ENCODE measurements at places on chromosomes 6 and 20.

DNA sequence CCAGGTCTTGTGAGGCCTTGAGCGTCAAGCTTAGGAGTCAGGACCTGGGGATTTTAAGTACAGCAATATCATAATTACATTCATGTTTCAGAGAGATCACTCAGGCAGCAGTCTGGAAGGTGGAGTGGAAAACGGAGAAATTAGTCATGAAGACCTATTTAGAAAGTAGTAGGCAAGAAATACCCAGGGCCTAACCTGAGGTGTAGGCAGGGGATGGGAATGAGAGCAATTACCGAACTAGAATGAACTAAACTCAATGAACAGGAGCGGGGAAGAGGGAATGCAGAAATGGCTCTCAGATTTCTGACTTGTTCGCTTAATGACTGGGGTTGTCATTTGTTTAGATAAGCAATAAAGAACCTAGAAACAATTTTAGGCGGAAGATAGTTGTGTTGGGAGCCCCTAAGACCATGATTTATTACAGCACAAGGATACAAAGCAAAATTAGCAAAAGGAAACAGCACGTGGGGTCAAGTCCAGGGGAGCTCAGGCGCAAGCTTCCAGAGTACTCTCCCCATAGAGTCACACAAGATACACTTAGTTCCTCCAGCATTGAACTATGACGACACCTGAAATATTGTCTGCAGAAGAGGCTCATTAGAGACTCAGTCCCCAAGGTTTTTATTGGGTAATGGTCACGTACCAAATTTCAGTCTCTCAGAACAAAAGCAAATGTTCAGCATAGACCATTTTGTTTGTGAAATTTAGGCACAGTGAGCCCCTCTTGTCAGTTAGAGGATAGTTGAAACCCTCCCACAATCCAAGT is 178.8 kb upstream of the AKAP12 start:
- DNase-seq = no peak

DNA sequence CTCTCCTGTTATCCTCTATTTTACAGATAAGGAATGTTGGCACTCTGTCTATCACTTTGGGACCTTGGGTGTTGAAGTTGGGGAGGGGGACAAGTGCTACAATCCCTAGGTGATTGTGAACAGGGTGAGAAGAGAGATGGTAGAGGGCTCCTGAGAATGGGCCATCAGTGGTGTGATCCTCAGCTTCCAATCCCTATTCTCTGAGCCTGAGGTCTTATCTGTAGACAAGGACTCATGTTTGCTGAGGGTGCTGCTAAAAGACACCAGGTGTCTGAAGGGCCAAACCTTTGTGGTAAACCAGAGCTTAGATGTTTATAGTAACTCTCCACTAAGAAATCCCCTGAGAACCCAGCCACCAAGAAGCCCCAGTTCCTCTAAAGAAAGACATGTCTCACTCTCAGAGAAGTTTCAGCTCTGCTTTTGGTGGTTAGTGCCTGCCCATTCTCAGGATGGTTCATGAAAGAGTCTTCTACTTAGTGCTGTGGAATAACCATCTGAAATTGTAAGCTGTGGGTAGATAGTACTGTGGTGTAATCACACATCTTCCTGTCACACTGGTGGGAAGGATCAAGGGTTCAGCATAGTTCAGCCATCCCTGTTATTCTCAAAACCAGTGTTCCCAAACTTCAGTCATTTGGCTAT is 58.2 kb upstream of the IL20RA start:
- DNase-seq = no peak

- peak; percentile 66 for DNase-seq
Observed at GRCh38 chr6:41780551-41781365, at the start of gene PRICKLE4. TSS of gene PRICKLE4 (plus strand) at chr6:41780782. CDS start at chr6:41783474, 2,692 bp downstream.

DNA sequence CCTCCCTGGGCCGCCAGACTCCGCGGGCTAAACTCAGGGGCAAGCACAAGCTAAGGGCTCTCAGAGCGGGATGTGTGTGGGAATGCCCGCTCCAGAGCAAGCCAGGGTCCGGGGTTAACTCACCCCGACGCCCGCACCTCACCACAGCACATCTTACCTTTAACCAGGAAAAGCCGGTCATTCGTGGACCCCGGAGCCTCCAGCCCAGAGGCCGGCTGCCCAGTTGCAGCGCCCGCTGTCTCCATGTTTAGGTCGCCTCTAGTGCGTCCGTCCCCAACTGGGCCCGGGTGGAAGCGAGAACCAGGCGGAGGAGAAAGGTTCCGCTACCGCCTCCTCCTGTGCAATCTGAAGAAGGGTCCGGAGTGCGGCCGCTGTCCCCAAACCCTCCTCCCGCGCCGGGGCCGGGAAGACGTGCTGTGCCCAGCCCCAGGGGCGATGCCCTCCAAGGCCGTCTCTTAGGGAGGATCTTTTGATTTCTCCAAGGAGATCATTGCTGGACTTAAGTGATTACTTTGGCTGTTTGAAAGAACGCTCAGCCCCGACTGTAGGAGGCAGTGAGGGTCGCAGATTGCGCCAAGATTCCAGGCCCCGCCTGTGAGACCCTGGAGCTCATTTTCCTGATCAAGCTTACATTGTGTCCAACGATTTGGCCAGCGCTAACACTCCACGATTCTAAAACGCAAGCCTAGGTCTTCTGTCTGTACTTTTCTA is at the start of gene TMEM242:
Gene TMEM242 (minus strand): TSS at position 265 of the 711 bp plus-strand sequence. CDS start 20 bp downstream, at position 245.
- peak; percentile 96 for DNase-seq

GRCh38 chr6:33628401-33628964 is 7.4 kb downstream of the ITPR3 start:
- DNase-seq = no peak

- DNase-seq = no peak
Observed at GRCh38 chr20:18388860-18389259, 78.0 kb downstream of the DZANK1 start.

DNA sequence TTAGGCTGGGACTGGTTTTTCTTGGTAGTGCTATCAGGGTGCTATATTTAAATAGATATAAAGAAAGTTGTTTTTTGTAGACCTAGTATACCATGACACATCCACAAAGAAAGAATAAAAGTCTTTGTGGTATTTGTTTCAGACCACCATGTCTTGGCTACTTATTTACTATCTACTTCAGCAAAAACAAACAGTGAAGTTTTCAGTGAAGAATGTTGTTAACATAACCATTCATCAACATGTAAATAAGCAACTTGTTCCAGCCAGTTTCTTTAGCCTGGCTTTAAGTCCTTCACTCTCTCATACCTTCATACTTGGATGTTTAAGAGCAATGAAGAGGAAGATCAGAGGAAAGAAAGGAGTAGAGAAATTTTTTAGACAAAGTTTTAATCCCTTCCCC is 624.1 kb downstream of the CD109 start:
- no peak for DNase-seq

DNA sequence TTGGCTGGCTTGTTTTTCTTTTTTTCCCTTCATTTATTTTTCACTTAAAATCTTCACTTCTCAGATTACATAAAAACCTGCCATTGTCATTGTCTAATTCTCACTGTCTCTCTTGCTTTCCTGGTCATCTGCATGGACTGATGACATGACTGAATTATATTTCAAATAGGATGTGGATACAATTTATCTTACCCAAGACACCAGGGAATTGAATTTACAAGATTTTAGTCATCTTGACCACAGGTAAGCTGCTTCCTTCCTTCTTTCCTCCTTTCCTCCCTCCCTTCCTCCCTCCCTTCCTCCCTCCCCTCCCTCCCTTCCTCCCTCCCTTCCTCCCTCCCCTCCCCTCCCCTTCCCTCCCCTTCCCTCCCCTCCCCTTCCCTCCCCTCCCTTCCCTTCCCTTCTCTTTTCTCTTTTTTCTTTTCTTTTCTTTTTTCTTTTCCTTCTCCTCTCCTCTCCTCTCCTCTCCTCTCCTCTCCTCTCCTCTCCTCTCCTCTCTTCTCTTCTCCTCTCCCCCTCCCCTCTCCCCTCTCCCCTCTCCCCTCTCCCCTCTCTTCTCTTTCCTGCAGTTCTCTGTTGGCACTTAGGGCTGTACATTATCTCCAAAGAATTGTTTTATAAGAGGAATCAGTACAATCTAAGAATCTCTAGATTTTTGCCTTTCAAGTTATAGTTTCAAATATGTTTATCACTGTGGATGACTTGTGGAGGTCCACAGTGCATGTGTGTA is 171.5 kb downstream of the CARMIL1 start:
- DNase-seq = no peak

DNA sequence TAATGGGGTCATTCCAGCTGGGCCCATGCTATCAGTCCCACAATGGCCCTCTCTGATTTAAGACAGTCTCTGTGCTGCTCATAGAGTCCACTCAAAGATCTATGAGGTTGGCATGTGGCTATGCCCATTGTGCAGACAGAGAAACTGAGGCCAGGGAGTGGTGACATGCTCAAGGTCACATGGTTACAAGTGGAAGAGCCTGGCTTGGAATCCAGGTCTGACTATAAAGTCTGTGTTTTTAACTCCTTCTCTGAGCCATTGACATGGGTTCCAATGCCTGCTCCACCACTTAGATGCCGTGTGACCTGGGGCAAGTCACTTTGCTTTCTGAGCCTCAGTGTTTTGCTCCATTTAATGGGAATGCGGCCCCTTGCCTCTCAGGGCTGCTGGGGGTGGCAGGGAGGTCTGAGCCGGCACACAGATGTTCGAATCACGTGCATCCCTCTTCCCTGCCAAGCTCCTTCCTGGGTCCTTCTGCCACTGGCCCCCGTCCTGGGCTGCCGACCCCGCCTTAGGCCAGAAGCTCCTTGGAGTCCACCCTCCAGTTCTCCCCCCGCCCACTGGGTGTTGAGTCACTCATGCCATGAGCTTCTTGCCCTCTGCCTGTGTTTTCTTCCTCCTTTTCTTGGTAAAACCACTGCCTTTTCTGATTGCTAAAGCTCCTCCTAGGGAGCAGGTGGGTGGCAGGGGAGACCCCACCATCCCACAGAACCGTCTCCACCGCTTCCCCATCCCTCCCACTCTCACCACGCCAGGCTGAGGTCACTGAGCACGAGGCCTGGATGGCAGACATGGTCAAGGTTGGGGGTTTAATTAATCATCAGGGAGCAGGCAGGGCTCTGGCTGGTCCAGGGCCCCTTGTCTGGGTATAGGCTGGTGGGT is 35.7 kb downstream of the CEBPB start:
- no peak for DNase-seq

DNA sequence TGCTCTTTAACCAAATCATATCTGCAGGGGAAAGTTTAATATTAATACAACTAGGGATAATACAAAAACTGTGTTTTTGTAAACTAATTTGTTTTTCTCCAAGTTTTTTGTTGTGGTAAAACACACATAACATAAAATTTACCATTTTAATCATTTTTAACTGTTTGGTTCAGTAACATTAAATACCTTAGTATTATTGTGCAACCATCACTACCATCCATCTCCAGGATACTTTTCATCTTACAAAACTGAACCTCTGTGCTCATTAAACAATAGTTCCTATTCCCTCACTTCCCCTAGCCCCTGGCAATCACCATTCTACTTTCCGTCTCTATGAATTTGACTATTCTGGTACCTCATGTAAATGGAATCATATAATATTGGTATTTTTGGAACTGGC is 15.9 kb downstream of the BEND6 start:
- DNase-seq = no peak

GRCh38 chr20:5433352-5433751 is 116.6 kb upstream of the PROKR2 start:
- no peak for DNase-seq

GRCh38 chr6:147077251-147077650 is 127.0 kb upstream of the STXBP5 start:
- no peak for DNase-seq

DNA sequence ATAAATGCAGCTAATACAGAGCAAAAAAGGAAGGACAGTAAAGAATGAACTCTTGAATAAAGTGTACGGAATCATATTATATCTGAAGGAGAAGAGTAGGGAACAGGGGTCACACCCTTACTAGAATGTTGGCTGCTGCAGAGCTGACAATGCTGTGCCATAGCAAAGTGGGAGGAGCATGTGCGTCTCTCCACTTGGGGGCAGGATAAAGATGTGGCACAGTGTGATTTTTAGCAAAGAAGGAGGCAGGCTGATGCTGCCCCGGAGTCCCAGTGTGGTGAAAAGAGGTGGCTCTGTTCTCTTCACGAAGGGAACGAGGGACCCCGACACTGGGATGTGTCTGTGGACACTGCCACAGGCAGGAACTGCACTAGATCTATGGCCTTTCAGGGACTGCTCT is 67.5 kb downstream of the INSM1 start:
- DNase-seq = no peak

DNA sequence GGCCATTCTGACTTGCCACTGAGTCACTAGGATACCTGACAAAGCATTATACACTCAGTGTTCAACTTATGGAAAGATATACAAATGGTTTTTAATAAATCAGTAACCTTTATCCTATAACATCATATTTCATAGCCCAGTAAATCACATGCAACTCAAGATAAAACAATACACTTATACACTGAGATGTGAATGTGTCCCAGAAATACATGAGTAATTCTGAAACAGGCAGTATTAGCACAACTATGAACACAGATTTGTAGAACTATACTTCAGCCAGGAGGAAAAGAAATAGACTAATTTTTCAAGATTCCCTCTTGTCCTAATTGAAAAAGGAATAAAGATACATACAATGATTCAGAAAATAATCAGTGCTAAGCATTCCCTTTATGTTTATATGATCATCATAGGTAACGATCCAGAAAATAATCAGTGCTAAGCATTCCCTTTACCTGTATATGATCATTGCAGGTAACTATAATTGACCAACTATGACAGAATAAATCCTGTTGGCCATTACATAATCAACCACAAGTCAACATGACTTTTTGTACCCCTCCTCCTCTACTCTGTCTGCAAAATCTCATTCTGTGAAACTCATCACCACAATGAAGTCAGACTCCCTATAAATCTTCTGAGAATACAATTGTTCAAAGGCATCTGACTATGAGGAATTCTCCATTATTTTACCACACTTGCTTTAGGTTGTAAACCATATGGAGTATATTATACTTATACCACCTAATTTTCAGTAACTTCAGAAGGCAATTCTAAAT is 30.3 kb downstream of the HACE1 start:
- no peak for DNase-seq

- no peak for DNase-seq
Observed at GRCh38 chr6:133804265-133804664, 84.6 kb upstream of the TCF21 start.

- peak; percentile 26 for DNase-seq
Observed at GRCh38 chr6:12293235-12293930, 3.2 kb downstream of the EDN1 start.

DNA sequence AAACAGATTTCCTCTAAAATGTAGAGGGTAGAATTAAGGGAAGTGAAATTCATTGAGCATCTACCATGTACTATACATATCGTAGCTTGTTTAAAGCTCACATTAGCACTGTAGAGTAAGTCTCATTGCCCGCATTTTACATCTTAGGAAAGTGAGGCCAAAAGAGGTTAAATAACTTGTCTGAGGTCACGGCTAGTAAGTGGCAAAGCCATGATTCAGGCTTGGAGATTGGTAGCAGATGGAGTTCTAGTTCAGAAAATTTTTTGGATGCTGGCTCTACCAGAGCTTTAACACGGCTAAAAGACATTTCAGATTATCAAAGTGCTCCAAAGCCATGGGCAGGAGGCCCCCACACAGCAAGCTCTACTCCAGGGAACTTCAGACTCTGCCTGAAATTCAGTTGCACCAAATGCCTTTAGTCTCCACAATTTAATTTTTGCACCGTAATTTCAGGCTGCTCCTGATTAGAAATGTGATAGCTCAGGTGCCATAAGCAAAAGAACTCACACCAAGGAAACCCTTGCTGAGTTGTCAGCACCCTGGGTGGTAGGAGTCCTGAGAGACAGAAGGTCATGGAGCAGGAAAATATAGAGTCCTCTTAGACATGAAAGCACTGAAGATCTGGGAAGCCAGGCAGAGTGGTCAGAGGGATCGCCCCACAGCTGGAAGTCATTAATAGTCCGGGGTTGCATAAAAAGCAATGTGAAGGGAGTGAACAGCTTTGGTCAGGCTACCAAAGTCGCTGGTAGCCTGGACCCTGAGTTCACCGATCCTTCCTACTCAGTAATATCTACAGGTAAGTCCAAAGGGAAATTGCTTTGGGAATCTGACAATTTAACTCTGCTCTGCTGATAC is 55.2 kb upstream of the ASIP start:
- DNase-seq = no peak
